ENCODE measurements at places on chromosomes 13 and 19.

GRCh38 chr13:35787937-35788336 lies 311.4 kb upstream of the MAB21L1 start:
- DNase-seq = no peak

GRCh38 chr13:98446234-98446621 lies 130.7 kb downstream of the STK24 start:
- no peak for DNase-seq

DNA sequence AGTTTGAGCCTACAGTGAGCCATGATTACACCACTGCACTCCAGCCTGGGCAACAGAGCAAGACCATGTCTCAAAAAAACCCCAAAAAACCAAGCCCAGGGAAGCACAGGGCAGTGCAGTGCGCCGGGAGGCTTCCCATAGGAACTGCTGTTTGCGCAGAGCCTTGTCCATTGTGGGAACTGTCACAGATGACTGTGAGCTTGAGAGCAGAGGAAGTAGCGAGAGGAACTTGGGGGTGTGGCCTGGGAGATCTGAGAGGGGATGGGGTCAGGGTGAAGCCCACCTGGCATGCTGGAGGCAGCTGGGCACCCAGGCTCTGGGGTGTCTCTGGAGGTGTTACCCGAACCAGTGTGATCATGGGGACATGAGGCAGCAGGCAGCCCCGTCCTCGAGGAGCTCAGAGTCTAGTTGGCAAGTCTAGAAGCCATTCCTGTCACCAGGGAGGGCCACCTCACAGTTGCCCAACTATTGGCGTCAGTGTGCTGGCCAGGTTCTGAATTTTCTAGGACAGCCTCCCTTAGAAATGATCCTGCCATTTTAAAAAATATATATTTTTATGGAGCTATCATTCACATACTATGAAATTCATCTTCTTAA lies 10.4 kb downstream of the KDM4B start:
- no peak for DNase-seq

DNA sequence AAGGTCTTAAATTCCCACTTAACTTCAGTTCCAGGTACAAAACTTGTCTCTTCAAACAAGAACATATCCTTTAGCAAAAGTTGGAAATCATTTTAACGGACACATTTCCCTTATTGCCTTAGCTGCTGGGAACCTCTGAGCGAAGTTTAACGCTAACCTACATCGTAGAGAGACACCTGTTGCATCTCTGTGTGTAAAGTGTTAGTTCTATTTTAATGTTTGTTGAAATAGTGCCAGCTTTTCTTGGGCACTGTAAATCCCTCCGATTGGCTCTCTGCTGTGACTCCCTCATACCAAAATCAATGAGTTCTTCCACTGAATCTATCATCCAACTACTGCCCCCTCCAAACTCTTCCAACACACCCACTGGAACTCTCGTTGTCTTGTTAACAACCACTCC lies 2.3 kb upstream of the HIF3A start:
- no peak for DNase-seq

GRCh38 chr19:29714371-29714952 lies 599 bp downstream of the C19orf12 start:
- no peak for DNase-seq

- no peak for DNase-seq
These were observed 224.2 kb upstream of the STARD13 start for GRCh38 chr13:33509642-33510229.

DNA sequence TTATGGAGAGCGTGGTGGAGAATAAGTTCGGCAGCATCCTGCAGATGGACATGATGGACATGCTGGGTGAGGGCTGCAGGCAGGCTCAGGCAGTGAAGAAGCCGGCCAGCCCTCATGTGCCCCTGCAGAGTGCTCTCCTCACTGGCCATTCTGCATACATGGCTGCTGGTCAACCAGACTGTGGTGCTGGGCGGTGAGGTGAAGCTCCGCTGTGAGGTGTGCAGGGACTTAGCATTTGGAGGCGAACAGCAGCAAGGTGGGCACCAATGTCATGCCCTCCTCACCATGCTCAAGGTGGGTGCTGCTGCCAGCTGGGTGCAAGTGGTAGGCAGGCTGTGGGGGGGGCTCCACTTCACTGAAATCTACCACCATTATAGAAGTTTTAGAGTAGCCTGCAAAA lies 5.7 kb upstream of the ZNF492 start:
- no peak for DNase-seq

- no peak for DNase-seq
These were observed 882.1 kb downstream of the UQCRFS1 start for GRCh38 chr19:28330831-28331230.

DNA sequence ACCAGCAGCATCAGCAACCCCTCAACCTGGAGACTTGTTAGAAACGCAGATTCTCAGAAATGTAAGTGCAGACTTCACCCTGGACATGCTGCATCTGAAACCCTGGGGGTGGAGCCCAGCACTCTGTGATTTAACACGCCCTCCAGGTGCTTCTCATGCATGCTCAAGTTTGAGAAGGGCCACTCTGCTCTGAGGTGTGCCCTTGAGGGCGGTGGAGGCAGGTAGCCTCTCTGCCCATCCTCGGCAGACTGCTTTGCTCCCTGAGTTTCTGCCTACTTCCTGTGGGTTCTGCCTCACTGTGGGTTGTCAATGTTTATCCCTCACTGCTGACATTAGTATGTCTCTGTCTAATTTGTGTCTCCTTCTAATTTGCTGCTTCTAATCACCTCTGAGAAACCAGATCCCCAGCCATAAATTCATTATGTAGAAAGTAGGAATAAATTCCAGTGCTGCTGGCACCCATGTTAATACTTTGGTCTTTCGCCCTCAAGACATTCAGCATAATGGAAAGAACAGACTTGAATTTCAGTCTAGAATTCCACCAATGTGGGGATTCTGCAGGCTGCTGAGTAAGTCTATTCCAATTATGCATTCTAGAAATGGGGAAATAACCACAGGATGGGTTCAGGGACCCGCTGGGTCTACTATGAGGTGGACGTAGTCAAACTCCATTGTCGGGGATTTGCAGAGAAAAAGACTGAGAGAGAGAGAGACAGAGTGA lies 51.3 kb upstream of the CYSLTR2 start:
- no peak for DNase-seq

- no peak for DNase-seq
These were observed 99.6 kb downstream of the CCNA1 start for GRCh38 chr13:36531746-36532486.

GRCh38 chr13:94263038-94263437 lies 216.4 kb downstream of the DCT start:
- no peak for DNase-seq

- DNase-seq = no peak
These were observed 30.1 kb upstream of the PEPD start for GRCh38 chr19:33551676-33552075.

- no peak for DNase-seq
These were observed 24.2 kb upstream of the GATAD2A start for GRCh38 chr19:19381007-19381926.

GRCh38 chr19:42042455-42043170 lies 27.4 kb downstream of the GRIK5 start:
- DNase-seq = no peak

GRCh38 chr19:18274781-18275356 lies 617 bp upstream of the IQCN start:
- peak; percentile 58 for DNase-seq

DNA sequence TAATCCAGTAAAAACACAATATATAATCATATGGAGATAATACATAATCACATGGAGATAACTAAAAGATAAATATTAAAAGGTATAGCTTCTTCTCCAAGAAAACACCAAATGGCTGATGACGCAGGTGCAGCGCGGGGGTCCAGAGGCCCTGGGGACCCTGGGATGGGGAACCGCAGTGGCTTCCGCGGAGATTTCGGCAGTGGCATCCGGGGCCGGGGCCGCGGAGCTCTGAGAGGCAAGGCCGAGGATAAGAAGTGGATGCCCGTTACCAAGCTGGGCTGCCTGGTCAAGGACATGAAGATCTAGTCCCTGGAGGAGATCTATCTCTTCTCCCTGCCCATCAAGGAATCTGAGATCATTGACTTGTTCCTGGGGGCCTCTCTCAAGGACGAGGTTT lies 10.5 kb downstream of the ZNF44 start:
- DNase-seq = no peak

DNA sequence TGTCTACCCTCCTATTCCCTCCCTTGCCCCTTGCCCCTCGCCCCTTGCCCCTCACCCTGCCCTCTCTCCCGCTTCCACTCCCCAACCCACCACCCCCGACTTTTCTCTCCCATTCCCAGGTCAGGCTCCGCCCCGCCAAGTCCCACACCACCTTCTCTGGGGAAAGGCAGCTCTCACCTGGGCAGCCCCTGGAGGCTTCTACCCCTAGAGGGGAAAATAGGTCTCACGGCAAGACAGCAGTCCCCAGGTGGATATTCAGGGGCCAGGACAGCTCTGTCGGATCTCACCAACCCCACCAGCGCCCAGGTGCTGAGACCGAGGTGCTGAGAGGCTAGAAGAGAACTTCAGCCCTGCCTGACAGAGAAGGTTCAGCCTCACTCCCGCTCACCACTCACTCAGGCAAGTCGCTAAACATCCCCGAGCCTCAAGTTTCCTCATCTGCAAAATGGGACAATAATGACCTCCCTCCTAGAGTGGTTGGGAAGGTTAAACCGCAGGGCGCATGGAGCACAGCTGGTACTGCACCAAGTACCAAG lies 1.4 kb upstream of the ERFL start:
- DNase-seq = no peak

DNA sequence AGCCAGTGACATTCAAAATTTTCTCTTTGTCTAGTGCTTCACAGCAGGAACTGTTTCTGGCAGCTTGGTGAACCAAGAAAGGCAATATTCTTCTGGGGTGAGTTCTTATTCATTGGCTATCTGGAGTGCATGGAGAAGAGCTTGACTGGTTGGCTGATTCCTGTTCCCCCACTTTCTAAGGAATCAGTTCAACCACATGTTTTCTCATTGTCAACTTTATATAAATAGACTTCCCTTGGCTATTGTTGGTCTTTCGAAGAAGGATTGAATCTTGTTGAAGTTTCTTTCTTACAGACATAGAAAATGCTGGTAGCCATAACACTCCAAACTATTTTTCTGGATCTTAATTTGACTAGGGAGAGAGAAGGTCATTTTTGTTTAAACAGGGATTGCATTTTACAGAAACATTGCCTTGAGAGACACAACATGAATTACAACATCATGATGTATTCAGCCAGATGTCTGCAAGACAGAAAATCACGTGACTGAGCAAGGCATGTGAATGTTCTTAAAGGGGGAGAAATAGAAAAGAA lies 85.2 kb downstream of the EDNRB start:
- DNase-seq = peak; percentile 81

DNA sequence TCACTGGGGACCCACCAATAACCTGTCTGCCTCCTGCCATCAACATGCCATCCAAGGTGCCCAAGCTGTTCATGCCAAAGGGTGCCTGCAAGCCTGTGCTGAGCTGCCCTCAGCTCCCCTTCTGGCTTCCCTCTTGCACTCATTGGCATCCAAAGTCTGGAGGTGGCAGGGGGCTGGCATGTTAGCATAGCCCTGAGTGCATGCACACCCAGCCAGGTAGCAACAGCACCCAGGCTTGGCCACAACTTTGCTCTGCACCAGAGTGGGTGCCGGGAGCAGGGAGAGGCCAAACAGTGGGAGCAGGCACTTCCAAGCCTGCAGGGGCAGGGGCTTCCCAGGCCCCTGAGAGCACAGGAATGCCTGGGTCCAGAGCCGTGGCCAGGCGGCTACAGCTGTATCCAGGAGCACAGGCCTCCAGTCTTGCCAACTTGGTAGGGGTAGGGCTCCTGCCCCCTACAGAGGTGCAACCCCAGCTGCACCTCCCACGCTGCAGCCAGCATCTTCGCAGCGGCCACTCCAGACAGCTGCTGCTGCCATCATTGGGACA lies 26.1 kb upstream of the TBC1D4 start:
- no peak for DNase-seq

- DNase-seq = no peak
These were observed 74.9 kb upstream of the MTIF3 start for GRCh38 chr13:27524981-27525975.

- DNase-seq = no peak
These were observed 453.6 kb downstream of the IRS2 start for GRCh38 chr13:109332506-109333499.

- no peak for DNase-seq
These were observed 739.4 kb upstream of the GPC6 start for GRCh38 chr13:92487238-92487637.

DNA sequence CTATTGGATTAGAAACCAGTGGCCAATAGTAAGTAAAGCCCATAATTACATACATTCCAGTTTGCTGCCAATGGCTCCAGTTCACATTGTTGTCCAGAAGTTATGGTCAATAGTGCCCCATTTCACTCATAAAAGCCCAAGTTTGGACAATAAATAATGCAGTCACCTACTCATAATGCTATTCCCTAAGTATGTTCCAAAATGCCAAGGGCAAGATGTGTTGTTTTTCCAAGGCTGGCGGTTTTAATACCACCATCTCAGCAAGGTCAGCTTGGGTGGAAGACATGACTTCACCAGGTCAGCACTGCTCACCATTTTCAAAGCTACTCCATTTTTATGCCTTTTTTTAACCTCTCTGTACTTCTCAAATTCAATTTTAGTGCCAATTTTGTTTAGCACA lies 32.7 kb downstream of the KCTD12 start:
- DNase-seq = no peak

Measured in skeletal muscle cell (primary cell).